Nucleus accumbens (tissue), 56 donors: ENCODE measurements at places on chromosomes 7 and 10.

GRCh38 chr7:86844608-86845007, 200.9 kb downstream of the GRM3 start:
- DNase-seq = no peak

DNA sequence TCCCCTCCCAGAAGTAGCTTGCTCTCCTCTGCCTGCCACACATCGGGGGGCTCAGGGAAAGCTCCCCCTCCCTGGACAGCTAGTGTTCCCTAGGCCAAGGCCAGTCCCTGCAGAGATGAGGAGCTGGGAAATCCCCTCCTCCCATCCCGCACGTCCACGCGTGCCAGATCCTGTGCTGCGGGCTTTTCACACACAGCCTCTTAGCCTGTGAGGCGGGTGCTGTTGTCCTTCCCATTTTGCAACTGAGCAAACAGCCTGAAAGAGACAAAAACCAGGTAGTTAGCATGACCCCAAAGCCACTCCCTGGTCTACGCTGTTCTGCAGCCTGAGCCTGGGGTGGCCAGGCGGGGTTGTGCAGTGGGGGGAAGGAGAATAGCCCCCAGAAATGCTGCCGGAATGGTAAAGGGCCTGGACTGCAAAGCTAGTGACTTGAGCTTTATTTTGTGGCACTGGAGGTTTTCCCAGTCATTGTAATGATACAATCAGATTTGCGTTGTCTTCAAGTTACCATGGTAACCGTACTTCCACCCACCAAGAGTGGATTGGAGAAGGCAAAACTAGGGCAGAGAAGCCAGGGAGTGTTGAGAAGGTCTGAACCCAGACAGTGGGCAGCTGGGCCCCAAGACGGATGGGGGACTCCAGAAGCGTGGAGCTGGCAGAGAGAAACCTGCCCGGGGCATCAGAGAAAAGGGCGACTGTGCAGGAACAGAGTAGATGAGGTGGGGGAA, 98.6 kb upstream of the KCTD7 start:
- no peak for DNase-seq

DNA sequence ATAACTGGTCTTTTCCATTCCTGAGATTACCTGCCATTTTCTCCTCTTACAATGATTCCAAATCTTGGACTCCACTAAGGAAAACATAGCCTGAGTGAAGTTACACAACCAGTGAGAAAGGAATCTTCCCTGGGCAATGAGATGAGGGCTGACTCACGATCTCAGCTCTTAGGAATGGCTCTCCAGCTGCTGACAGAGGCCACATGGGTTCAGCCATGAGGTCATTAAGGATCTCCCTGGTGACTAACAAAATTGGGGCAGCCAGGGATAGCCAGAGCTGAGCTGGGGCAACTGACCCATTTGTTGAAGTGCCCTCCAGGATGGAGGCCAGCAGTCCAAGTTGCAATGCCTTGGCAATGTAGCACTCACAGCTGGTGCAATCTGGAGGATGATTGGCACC, 78.7 kb upstream of the MKLN1 start:
- DNase-seq = no peak

GRCh38 chr7:70673778-70674570, 458.0 kb upstream of the GALNT17 start:
- DNase-seq = no peak

DNA sequence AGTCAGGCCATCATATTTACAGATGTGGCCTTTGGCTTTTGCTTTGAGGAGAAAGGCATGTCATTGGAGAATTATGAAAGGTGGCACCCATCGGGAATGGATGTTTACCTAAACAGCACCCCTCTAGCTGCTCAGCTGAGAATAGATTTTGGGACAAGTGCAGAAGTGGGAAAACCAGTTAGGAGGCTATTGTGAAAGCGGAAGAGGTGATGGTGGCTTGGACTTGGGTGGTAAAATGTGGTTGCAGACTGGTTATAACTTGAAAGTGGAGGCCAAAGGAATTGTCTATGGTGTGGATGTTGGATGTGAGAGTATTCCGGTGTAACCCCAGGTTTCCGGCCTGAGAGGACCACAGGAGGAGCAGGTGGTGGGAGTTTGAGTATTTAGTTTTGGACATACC, 5.2 kb upstream of the SLC12A9 start:
- DNase-seq = no peak

DNA sequence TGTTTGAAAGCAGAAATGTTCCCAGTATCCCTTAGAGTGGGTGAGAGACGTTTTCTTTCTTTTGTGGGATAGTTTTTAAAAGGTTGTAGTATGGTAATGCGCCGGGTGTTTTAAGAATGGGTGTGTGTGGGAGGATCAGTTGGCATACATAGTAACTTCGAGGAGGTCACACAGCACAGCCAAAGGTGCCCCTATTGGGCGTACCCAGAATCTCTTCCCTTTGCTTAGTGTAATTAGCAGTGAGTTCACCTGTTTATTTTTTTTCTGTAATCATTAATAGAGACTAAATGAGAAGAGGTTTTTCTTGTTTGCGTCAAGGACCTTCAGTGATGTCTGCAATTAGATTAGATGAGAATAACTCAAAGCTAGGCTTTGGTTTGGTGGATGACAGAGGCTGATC, 1.5 kb downstream of the PLEKHA8 start:
- DNase-seq = no peak

DNA sequence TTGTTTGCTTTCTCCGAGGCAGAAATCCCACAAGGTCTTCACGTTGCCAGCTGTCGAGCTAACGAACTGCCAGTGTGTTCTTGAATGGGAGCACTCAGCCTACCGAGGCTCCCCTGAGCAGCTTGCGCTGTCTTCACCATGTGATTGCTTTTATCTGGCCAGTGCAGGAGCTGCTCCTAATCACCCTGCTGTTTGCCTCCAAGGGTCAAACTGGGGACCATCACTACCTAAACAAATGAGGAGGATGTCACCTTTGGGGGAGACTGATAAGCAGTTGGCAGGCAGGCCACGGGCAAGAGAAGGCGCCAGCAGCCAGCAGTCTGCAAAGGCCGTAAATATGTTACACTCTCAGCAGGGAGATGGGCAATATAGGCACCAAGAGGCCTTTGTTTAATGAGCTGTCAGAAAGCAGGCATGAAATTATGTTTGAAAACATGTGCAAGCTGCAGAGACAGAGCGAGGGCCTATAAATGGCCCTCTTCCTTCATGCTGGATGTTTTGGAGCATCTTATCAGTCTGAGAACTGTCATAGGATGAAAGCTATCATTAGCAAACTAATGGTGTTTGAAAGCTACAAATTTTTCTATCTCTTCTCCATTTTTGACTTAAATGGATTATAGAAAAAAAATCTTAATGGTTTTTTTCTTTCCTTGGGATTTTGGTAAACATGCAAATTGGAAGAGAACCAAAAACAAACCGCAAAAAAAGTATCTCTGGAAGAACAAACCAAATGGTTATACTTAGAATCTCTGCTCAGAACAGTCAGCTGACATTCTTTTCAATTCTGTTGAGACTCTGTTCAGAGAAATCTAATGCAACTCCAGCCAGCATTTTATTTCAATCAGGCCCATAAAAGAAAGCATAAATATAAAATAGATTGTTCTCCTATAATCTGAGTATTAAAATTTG, 267.3 kb upstream of the NPVF start:
- DNase-seq = no peak

DNA sequence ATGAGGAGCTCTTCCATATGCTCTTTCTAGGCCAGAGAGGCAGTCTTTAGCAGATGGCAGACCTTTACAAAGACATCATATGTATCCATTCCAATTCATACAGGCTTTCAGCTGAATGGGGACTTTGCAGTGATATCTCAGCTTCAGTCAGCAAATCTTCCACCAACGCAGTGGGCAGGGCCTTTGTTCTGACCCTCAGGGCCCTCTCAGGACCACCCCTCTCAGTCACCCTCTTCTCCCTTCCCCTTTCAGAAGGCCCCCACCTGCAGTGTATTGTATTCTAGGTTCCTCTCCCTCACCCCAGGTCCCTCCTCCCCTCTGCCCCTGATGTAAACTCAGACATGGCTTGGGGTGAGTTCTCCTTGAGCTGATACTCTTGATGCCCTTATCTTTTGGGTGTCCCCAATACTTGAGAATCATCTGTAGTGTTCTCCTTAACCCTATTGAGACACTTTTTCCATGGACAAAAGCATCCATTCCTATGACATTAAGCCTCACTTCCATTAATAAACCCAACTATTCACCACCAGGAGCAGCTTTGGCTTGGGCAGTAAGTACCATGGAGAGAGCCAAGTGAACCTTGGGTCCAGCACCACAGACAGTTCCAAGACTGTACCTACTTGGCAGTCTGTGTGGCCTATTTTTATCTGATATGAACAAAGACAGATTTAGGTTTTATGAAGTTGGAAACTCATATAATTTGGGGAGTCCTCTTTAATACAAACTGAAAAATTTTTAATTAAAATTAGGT, 62.7 kb downstream of the ADCYAP1R1 start:
- no peak for DNase-seq

- no peak for DNase-seq
Measured at GRCh38 chr7:49822856-49823255, 49.4 kb downstream of the VWC2 start.
